ENCODE measurements at places on chromosomes 7 and 10.

- DNase-seq = no peak
Measured at GRCh38 chr10:51459476-51459875, 239.9 kb downstream of the CSTF2T start.

DNA sequence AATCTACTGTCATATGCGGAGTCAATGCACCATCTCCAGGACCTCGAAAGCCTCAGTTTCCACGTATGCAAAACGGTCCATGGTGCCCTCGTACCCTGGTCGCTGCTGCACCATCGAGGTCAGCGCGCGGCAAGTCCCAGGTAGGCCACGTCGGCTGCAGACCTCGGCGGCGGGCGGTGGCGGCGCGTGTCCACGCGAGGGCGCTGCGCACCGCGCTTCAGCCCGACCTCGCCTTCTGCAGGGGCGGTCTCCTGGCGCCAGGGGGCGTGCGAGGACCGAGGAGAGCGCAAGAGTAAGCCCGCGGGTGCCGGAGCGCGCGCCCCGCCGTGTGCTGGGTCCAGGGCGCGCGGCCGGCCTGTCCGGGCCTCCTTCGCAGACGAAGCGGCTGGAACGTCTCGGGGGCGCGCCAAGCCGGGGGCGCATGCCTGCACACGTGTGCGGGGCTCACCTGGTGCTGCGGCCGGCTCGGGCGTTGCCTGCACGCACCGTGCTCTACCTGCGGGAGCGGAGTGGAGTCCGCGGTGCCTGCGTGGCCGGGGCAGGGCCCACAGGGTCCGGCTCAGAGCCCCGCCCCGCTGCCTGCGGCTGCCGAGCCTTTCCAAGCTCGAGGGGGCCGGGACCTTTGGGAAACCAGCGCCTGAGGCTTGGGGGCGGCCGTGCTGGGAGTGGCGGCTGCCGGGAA lies 54.0 kb downstream of the GLRX3 start:
- DNase-seq = peak; percentile 85

DNA sequence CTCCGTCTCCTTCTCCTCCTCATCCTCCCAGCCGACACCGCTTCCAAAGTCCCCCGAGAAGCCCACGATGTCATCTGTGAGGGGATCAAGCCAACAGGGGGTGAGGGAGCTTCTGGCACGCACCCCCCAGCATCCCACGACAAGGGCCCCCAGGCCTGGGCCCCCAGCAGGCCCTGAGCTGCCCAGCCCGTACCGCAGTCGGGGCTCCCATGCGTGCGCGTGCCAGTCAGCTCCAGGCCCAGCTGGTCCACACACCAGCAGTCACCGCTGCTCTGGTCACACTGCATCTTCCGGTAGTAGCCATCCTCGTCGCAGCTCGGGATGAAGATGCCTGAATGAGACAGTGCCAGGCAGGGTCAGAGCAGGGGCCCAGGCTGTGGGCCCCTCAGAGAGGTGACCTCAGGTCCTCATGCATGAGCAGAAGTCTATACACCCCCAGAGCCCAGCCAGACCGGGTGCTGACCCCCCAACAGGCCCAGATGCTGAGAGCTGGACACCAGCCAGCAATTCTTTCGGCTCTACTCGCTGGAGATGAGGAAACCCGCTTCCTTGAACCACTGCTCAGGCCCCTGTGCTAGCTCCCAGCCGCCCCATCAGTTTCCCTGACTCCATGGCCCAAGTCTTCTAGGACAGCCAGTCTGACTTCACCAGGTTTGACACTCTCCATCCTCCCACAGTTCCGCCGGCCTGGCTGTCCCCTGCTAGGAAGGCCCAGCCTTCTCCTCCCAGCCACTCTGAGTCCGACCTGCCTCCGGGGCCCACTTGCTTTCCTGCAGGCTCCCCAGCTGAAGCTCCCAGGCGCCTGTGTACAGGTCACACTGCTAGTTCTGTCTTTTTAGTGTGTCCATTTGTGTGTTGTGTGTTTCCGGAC lies 25.3 kb downstream of the SPOCK2 start:
- no peak for DNase-seq

DNA sequence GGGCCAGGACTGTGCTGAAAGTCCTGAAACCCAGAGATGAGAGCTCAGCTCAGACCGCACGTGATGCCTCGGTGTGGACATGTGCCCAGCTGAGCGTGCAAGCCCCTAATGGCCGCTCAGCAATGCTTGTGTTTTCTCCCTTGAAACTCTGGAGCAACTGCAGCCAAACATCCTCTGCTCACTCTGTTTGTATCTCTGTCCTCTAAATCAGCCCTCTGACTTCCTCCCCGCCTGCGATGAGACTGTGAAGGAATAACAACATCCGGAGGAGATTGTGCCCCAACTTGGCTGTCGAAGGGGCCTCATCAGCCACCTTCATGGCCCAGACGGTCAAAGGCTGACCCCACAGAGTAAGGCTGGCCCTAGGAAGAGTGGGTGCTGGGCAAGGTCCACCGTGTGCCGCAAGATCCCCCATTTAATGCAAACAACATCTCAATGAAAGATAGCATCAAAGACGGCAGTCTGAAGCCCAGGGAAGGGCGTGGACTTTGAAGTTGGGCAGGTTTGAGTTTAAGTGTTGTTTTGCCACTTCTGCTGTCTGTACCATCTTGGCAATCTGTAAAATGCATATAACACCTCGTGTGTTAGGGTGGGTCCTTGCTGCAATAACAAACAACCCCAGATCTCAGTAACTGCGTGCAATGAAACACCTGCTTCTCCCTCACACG lies 39.9 kb downstream of the CALML3 start:
- no peak for DNase-seq

DNA sequence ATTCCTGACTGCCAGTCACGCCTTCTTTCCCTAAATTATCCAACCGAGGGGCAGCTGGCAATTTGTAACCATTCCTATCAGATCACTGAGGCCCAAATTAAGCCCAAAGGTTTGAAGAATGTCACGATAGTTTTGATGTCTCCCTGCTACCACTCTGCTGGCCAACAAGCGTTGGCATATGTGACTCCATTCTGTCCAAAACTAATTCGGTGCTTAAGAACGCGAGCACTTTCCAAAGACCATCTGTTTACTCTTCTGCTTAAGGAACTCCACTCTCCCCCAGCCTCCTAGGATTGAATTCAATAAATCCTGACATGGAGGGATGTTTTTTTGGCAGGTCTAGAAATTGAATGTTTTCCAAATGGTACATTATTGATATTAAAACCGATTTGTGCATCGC lies 131.5 kb upstream of the CTBP2 start:
- no peak for DNase-seq

All from CD4-positive, alpha-beta T cell treated with Interleukin-4 for 1 hour (primary cell).